ENCODE measurements at places on chromosomes 5 and 9.

DNA sequence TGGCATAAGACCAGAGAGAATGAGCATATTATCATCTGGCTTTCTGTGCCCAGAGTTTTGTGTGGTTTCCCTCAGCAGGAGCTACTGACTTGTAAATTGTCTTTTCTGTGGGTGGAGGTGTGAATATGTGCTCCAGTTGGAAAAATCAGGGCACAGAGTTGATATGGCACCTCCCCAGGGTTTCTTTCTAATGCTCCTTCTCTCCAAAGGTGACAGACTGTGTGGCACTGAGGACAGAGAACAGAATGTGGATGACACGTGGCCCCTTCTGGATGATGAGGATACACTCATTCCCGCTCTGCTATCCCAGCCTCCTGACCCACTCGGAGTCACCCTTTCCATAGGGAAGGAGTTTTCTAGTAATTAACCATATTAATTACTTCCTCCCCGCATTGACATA is 221.0 kb downstream of the ICE1 start:
- DNase-seq, result no peak

DNA sequence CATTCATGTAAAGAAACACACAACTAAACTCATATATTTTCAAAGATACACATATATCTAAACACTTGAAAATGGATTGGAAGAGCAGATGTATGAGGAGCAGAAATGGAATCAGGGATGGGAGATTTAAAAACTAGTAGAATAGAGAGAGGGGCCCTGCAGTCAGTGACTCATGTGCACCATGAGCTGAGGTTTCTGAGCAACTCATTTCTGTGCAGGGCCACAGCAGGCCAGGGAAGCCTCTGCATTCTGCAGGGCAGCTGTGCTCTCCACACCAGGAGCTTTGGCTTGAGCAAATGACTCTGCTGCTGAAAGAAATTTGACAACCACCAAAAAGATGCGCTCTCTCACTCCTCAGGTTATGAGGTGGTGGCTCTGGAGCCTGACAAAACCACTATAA is 27.1 kb downstream of the LHX6 start:
- DNase-seq, result no peak

GRCh38 chr9:132742821-132743311 is 72.6 kb downstream of the GTF3C4 start:
- DNase-seq, result no peak

- no peak for DNase-seq
Measured at GRCh38 chr5:14405706-14406553, 175.7 kb upstream of the OTULINL start.

- DNase-seq, result no peak
Measured at GRCh38 chr9:96751815-96752214, 26.1 kb downstream of the ZNF510 start.

DNA sequence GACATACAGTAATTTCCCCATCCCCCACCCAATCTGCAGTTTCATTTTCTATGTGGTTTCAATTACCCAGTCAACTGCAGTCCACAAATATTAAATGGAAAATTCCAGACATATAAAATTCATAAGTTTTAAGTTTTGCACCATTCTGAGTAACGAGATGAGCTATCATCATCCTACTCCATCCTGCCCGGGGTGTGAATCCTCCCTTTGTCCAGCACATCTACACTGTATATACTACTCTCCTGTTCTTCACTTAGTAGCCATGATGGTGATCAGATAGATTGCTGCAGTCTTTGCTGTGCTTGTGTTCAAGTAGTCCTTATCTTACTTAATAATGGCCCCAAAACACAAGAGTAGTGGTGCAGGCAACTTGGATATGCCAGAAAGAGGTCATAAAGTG is 11.3 kb downstream of the OXCT1 start:
- DNase-seq, result no peak

GRCh38 chr5:146344155-146345118 is 5.8 kb downstream of the POU4F3 start:
- DNase-seq, result no peak

- no peak for DNase-seq
Measured at GRCh38 chr5:39905356-39905755, 480.6 kb upstream of the DAB2 start.

DNA sequence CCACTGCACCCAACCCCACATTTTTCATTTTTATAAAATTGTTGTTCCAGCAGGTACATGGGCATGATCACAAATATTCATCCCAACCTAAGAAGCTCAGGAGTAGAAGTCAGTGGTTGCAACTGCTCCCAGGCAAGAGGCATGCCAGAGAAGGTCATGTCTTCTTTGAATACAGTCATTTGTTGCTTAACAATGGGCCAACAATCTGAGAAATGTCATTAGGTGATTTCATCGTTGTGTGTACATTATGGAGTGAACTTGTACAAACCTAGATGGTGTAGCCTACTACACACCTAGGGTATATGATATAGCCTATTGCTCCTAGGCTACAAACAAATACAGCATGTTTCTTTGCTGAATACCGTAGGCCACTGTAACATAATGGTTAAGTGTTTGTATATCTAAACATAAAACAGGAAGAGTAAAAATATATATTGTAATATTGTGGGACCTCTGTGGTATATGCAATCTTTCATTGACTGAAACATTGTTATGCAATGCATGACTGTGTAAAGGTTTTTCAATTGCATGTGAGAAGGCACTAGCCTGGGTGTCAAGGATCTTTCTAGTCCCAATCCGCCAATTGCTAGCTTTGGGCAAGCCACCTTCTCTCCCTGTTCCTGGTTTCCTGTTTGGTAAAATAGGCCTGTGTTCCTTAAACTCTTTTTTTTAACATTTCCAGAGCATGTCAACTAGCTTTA is 27.6 kb downstream of the ATP10B start:
- no peak for DNase-seq

GRCh38 chr5:33850100-33850594 is 41.6 kb downstream of the ADAMTS12 start:
- DNase-seq, result peak; percentile 24

DNA sequence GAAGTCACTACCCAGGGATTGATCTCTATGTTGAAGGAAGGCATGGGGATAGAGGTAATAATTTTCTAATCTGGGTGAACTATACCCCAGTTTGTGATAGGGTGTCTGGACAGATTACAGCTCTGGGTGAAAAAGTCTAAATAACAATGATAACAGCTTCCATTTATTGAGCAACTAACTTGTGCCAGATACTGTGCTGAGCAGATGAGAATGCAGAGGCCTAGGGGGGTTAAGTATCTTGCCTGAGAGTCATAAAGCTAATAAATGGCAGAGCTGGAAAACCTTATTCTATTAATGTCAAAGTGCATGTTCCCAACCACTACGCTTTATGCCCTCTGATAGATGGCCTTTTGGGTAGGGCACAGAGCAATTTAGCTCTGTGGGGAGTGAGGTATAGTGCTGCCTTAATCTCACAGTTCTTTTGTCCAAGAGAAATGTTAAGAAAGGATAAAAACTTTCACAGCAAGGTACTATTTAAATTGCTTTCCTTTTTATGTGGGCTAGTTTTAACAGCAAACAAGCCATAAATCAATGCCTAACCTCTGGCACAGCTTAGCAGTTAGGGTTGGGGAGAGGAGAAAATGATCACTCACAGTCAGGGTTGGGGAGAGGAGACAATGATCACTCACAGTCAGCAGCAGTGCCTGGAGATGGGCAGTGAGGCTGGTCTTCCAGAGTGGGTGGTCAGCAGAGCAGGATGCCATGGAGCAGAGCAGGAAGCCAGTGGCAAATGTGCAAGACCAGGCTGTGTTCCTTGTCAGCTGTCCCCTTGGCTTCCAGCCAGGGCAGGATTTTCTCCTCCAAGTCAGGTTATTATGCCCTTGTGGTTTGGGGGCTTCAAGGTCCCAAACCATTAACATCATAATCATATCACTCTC is 187.0 kb downstream of the CARTPT start:
- DNase-seq, result no peak

DNA sequence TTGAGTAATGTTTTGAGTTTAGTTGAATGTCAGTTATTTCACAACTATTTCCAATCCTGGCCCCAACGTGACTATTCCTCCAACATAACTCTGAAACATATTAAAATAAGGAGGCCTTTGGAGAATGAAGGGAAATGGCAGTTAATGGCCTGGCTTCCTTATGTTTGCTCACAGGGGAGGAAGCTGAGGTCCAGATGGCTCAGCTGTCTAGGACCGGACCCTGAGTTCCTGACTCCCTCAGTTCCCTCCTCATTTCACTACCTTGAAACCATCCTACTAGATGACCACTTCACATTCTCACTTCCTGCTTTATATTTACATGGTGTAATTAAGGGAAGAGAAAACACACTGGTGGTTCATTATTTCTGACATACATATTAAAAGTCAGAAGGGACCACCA is 6.6 kb downstream of the OTULINL start:
- DNase-seq, result no peak

GRCh38 chr9:4630836-4631235 is 31.3 kb upstream of the PLPP6 start:
- DNase-seq, result no peak

DNA sequence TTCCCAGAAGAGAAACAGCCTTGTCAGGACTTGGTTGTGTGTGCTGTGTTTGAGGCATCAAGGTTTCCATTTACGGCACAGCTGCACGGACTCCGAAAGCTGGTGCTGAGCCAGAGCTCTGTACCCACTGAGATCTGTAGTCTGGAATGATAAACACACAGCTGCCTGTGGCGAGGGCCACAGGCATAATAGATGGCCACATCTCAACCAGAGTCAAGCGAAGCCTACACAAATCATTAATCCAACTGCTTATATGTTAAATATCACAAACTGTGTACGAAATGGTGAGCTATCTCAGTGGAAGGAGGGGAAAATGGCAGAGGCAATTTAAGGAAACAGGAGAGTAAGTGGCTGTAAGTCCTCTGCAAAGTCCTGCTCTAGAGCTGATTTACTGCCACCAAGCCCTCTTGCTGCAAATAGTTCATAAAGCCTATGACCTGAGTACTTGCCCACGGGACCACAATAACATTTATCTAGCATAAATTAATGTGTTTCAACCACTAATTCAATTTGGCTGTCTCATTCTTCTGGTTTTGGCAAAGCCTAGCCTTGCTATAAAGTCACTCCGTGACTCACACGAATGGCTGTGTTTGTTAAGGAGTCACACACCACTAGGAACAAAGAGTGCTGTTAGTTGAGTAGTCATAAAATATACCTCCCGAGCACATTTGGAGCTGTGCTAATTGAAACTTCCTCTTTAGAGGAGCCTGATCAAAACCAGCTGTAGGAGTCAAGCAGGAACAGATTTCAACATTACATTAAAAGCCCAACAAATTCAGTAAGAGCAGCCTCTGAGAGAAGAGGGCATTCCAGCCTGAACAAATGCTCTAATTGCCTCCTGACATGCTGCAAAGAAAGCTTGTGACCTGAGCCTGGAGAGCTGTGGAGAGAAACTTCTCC is 738.6 kb upstream of the ZNF608 start:
- DNase-seq, result no peak

DNA sequence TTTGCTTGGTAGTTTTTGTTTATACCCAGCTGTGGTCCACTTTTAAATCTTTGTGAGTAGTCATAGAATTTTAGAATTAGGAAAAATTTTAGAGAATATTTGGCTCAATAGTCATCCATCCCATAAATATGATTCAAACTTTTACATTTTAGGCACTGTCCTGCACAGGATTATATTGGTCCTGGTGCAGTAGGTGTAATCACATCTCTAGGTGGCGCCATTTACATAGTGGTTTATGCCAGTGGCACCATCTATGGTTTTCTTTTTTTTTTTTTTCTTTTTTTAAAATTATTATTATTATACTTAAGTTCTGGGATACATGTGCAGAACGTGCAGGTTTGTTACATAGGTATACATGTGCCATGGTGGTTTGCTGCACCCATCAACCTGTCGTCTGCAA is 260.7 kb upstream of the KCNN2 start:
- no peak for DNase-seq

- DNase-seq, result no peak
Measured at GRCh38 chr9:89426384-89426961, 71.4 kb downstream of the SEMA4D start.

DNA sequence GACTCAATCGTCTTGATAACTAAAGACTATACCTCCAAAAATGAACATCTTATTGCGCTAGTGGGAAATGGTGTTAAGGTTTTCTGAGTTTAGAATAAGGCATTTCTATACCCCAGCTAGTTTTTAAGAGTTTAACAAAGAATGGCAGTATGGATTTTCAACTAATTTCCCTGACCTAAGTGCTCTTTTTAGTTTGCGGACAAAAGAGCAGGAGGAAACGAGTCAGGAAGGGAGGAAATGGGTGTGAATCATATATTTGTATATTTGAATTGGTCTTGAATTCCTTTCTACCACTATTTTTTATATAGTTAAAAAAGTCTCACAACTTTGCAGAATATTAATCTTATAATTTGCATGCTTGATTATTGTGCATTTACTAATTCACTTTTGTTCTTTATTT is 516.3 kb upstream of the ZNF608 start:
- no peak for DNase-seq

GRCh38 chr9:32647671-32648070 is 12.2 kb upstream of the TAF1L start:
- no peak for DNase-seq

DNA sequence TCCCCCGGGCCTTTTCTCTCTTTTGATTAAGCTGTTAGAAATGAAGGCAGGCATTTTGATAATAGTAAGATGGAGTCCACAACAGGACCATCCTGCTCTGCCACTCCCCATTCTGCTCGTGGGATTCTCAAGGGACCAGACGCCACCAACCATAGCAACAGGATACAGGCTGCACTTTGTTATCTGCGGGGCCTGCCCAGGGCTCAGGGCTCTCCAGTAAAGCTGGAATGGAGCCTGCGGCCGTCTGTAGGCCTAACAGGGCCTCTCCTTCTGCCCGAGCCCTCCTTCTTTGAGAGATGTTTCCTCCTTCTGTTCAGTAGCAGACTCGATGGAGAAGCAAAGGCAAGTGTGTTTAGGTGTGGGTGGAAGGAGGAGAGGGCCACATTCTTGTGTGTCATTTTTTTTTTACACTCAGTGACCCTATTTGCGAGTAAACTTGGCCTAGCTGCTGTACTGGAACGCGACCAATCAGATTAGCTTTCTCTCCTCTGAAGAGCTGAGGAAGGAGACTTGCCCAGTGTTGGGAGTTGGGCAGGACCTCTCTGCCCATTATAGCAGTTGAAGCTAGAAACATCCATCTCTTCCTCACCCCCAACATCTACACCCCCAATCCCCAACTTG is 8.9 kb upstream of the EPB41L4B start:
- DNase-seq, result no peak

DNA sequence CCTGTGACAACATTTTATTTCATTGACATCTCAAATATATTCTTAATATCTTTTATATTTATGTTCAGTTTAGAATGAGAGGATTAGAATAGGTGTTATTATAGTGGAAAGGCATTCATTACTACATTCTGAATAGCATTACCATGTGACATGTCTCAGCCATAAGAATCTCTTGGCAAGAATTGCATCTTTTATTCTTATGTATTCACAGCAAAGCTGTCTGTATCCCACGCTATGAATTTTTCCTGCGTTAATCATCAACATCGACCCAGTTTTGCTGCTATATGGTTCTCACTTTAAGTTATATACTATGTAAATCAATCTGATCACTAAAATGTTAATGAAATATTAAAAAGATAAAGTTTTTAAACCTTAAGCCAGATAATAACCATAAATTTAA is 248.6 kb downstream of the TMEM232 start:
- no peak for DNase-seq

GRCh38 chr5:108109059-108109458 is 272.8 kb downstream of the FBXL17 start:
- no peak for DNase-seq
